Activated T-cell treated with anti-CD3 and anti-CD28 coated beads, Interleukin-2, amount 50 U/mL, for 72 hours (primary cell): ENCODE measurements at places on chromosomes 4 and X.

DNA sequence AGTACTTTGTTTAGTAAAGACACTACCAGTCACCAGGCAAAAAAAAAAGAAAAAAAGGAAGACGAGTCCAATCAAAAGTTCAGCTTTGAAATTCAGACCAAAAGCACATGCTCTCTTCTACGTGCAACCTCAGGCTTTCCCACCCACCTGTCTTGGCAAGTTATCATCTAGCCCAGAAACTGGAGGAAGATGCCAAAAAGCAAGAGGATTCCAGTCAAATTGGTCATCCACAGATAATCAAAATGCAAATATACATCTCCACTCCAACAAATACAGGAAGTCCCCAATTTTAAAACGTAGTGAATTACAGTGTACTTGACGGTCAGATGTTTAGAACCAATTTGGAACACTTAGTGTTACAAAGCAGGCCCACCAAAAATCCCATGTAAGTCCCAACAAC is 96.5 kb downstream of the PALLD start:
- DNase-seq = no peak

- DNase-seq = no peak
Observed at GRCh38 chr4:39541987-39542610, 14.9 kb upstream of the UGDH start.

GRCh38 chr4:171022824-171023230 is 790.4 kb upstream of the GALNTL6 start:
- no peak for DNase-seq

DNA sequence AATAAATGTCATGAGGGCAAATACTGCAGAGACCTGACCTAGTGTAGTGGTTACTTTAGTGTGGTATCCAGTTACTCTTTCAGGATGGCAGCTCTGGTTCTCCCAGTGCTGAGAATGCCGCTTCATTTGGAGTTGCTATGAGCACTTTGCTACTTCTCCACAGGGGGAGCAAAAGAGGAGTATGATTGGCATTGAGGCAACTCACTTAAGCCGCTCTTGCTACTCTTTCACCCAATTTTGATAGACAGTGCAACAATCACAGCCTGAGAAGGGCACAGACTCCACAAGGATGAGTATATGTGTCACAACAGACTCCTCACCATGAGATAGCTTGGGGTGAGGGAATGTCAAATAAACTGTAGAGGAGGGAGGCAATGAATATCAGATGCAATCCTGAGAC is 81.2 kb downstream of the NPY1R start:
- no peak for DNase-seq

DNA sequence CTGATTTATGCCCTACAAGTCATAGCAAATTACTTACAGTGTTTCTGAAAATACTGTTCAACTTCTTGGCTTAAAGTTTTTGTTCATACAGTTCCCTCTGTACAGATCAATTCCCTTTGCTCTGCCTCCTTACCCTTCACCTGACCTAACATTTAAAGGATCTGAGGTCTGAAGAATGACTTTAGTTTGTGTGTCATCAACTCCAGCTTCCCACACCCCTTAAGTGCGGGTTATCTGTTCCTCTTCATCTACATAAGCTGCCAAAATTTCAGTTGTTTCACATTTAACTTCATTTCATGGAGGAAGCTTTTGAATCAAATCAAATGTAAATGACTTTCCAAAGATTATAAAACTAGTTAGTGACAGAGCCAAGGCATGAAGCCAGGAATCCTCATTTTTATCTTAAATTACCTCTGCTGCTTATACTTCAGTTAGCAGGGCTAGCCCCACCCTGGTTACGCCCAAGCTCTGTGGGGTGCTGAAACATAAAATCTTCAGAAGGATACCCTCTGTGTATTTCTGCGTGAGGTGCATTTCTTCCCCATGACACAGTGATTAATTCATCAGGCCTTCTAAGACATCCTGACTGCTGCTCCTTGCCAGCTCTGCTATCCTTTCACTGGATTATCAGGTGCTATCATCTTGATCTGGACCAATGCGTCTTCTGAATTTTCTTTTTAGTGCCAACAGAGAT is 16.5 kb downstream of the CXCL1 start:
- no peak for DNase-seq

- no peak for DNase-seq
Observed at GRCh38 chr4:140135529-140136088, 18.4 kb downstream of the MAML3 start.

GRCh38 chrX:33892670-33893069 is 239.4 kb downstream of the FAM47A start:
- no peak for DNase-seq

GRCh38 chr4:15443371-15444160 is 15.7 kb downstream of the C1QTNF7 start:
- no peak for DNase-seq

DNA sequence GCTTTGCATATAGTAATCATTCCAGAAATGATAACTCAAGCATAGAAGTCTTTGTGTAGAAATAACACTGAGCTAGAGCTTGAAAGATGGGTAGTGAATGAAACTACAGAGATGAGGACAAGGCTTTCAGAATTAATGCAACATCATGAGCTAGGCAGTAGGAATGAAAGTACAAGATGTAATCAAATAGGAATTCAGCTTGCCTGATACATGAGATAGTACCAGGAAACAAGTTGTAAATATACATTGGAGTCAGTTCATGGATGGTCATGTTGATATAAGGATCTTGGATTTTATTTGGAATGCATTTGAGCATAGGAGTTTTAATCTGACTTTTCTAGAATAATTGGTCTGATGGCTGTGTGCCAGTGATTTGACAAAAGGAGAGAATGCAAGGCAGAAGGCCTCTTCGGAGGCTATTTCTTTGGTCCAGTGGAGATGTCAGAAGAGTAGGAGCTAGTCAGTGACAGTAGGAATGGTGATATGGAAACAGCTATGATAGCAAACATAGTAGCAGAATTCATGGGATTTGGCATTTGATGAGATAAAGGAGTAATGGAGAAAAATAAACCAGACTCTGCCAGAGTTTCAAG is 206.4 kb upstream of the PACRGL start:
- DNase-seq = no peak

DNA sequence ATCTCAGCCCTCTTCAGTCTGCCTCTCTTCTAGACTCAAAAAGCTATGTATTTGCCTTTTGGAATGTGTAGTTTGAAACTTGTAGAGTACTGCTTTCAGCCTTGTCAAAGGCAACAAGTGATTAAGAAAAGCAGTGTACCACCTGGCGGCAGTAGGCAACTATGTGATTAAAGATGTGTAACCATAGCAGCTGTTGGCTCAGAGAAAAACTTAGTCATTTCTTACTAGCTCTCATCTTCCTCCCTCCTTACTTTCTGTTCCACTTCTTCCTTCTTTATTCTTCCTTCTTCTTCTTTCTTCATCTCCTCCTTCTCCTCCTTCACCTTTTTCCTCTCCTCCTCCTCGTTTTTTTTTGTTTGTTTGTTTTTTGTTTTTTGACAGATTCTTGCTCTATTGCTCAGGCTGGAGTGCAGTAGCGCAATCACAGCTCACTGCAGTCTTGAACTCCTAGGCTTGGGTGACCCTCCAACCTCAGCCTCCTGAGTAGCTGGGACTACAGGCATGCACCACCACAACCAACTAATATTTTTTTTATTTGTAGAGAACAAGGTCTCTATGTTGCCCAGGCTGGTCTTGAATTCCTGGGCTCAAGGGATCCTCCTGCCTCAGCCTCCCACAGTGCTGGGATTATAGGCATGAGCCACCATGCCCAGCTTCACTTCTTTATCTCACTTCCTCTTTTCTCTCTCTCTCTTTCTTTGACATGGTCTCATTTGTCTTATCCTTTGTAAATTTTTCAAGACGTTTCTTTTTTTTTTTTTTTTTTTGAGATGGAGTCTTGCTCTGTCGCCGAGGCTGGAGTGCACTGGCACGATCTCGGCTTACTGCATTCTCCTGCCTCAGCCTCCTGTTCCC is 32.6 kb downstream of the ABHD18 start:
- DNase-seq = peak; percentile 30

DNA sequence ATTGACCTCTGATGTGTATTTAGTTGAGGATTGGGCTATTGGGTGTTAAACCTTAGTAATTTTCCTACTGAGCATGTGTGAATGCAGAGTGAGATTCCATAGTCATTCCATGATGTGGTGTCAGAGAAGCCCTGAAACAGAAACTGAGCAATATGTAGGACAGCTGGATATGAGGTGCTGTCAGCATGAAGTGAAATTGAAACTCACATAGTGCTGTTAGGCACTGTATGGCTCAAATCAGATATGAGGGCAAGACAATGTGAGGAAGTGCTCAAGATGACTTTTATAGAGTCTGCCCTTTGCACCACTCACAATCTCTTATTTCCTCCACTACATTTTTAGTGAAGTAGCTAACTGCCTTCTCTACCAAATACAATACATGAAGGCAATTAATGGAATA is 188.3 kb downstream of the SH3BGRL start:
- DNase-seq = no peak
